Activated T-cell treated with anti-CD3 and anti-CD28 coated beads for 1 hour (primary cell): ENCODE measurements at places on chromosomes 3 and 15.

DNA sequence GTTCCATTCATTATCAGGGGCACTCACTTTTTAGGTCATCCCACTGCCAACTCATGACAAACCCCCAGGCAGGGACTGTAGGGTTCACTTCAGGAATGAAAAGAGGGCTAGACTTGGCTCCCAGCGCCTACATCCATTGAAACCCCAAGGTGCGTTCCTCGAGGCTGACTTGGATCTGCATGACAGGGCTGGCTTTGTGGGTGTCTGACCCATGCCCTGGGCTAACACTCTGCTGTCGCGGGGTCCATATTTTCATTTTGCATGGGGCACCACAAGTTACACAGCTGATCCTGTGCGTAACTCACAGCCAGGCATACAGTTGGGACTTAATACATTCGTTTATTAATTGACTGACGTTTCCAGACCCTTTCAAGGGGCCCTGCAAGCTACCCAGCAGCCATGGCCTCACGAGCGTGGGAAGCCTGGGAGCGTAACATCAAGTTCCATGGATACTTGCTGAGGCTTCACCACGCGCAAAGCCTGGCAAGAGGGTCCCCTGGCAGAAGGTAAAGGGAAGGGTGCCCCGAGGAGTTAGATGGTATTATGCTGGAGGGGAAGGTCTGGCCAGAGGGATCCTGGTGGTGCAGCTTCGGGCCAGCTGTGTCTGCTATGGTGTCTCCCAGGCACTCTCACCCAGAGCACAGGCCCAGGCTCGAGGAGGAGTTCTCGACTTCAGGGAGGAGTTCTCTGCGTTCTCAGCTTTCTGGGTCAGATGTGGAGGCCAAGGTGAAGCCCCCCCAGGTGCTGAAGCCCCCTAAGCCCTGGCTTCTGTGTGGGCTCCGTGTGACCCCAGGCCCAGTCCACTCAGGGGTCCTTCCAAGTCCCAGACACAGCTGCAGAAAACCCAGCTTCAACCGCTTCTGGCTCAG, 85.4 kb downstream of the ADAMTS17 start:
- DNase-seq = no peak

- no peak for DNase-seq
Observed at GRCh38 chr3:190695994-190696393, 166.5 kb downstream of the GMNC start.

DNA sequence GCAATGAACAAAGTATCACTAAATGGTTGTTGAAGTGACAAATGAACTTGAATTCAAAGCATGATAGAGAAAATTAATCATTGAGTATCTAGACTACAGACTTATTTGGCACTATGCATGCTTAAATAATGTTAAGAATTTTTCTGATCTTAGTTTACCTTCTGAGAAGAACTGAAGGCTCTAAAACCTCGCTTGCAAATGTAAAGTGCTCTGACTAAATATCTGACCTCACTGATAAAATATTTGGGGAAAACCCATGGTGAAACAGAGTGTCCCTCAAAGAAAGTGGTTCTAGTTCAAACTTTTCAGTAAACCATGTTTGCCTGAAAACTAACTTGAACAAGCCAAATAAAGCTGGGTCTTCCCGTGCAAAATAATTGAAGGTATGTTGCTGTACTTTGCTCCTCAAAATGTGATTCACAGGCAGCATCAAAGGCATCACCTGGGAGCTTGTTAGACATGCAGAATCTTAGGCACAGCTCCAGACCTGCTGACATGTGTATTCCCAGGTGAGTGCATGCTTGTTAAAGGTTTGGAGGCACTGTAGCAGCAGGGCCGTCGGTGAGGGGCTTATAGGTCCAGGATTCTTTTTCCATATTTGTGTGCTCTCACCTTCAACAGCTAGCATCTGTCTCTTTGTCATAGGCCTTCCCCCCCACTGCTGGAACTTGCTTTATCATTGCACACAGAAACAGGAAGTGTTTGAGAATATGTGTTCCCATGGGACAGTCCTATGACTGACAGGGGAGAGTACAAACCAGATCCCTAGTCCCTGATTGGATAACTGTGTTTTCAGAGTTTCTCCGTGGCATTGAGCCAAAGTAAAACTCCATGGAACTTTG, 524.2 kb upstream of the LMCD1 start:
- DNase-seq = no peak

GRCh38 chr3:100517276-100517675, 24.9 kb downstream of the TMEM45A start:
- DNase-seq = no peak

- no peak for DNase-seq
Observed at GRCh38 chr3:187019542-187020072, 89.3 kb downstream of the ST6GAL1 start.

- no peak for DNase-seq
Observed at GRCh38 chr3:137106612-137107240, 148.9 kb downstream of the IL20RB start.

DNA sequence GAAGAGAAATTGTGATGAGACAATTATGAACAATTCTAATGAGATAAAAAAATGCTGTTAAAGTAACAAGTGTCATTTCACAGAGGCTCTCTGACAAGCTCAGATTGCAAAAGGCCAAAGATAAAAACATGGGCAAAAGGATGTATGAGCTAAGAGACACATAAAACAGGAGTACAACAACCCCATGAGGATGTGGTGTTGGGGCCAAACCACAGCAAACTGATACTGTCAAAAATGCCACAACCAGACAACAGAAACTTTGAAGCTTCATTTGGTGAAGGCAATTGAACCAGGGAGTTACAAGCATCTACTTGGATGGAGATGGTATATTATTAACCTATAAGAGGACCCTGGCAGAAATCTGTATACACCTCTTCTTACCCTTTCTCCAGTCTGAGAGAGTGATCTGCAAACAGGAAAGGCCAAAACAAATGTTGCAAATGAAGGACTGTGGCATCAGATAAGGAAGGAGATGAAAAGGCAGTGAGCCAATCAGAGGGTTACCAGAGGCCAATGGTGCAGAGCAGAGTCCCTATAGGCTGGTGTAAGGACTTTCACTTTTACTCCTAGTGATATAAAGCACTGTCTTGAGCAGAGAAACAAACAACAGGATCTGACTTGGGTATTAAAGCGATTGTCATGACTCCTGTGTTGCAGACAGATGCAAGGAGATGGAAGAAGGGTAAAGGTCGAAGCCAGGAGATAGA, 659.0 kb downstream of the NTRK3 start:
- DNase-seq = no peak

DNA sequence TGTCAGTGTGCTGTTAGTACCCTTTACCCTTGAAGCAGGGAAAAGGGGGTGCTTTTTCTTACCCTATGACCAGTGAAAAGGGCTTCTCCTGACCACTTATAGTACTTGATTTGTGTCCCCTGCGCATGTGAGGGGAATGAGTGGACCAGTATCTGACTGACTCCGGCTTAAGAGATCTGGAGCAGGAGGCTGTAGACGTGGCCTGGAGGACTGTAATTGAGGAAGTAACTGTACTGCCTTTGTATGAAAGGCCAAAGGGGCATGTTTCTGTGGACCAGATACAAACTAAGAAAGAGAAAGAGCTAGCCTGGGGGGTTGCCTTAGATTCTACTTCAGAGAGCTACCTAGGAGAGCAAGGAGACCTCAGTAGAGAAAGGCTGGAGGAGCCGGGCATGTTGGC, 89.9 kb upstream of the TBL1XR1 start:
- DNase-seq = no peak

GRCh38 chr3:81592101-81592500, 169.3 kb downstream of the GBE1 start:
- DNase-seq = no peak

DNA sequence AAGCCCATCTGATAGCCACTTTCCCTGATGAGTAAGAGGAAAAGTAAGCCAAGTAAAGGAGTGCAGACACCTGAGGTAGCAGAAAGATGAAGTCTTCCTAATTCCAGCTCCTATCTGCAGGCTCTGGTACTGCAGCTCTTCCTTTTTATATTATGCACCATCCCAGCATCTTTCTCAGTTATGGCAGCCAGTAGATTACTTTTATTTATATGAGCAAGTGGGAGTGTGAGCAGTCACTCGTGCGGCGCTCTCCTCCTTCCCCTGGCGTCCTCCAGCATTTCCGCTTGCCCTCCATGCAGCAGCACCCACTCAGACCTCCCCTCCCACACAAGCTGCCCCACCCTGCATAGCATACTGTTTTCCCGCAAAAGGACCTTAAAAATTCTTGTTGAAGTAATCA, 465.9 kb upstream of the DPPA4 start:
- DNase-seq = no peak

- no peak for DNase-seq
Observed at GRCh38 chr3:126538316-126538715, 14.4 kb downstream of the CHST13 start.

GRCh38 chr3:54322354-54322753, 200.0 kb downstream of the CACNA2D3 start:
- DNase-seq = no peak

GRCh38 chr15:101188637-101189408, 63.0 kb downstream of the CHSY1 start:
- DNase-seq = no peak

DNA sequence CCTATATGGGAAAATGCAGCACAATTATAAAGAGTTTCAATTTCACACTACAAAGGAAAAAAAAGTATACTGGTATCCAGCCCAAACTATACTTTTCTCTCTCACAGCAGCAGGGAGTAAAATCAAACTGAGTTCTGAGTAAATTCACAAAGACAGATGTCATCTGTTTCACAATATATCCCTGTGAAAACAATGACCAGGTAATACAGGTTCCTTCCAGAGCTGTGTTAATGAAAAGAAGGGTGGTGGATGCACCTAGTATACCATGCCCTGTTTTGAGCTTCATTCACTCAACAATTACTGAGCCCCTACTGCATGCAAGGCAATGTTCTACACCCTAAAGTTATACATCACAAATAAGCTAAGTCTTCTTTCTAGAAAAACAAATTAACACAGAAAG, 108.5 kb downstream of the TJP1 start:
- no peak for DNase-seq

DNA sequence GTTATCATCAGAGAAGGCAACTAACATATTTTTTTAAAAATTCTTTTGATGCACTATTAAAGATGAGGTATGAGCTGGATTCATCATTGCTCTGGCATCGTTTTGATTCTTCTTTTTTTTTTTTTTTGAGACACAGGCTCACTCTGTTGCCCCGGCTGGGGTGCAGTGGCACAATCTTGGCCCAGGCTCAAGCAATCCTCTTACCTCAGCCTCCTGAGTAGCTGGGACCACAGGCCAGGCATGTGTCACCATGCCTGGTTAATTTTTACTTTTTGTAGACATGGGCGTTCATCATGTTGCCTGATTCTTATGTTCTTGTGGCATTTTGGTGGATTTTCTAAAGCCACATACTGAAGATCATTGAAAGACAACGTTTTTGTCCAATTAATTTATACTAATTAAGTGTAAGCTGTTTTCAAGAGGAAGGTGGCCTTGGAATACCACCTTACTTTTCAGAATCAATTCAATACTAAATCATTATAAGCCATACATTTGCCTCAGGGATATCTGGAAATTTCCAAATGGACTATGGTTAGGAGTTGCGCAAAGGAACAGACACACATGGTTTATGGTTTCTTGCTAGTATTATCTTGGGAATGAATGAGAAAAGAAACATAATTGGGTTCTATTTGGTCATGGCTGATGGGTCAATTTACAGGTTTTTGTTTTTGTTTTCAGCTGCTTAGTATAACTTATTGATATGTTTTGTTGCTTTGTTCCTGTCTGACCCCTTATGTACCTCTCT, 22.8 kb downstream of the SLC28A2 start:
- DNase-seq = no peak

DNA sequence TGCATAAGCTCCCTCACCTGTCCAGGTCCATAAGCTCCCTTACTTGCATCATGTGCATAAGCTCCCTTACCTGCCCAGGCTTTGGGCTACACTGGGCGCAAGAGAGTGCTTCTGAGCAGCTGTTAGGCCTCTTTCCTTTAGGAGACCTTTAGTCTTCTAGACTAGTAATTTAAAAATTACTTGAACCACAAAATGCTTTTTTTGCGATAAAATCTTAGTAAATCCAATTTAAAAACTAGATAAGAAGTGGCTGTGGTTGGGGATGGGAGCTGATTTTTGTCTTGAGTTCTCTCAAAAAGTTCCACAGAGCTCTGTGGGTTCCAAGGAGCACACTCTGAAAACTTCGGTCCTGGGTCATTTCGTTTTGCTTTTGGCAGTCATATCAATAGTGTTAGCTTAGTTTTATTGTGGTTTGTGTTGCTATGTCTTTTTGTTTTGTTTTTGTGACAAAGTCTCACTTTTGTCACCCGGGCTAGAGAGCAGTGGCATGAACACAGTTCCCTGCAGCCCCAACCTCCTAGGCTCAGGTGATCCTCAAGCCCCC, 6.7 kb downstream of the CEMIP start:
- DNase-seq = no peak

- DNase-seq = no peak
Observed at GRCh38 chr3:128995737-128996136, 1.9 kb upstream of the CFAP92 start.

DNA sequence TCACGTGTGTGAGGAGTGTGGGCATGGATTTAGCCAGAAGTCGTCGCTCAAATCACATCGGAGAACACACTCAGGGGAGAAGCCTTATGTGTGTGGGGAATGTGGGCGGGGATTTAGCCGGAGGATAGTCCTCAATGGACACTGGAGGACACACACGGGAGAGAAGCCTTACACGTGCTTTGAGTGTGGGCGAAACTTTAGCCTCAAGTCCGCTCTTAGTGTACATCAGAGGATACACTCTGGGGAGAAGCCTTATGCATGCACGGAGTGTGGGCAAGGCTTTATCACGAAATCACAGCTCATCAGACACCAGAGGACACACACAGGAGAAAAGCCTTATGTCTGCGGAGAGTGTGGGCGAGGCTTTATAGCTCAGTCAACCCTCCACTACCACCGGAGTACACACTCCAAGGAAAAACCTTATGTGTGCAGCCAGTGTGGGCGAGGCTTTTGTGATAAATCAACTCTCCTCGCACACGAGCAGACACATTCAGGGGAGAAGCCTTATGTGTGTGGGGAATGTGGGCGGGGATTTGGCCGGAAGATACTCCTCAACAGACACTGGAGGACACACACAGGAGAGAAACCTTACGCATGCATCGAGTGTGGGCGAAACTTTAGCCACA, 28.1 kb downstream of the ZNF589 start:
- no peak for DNase-seq
